Activated T-helper 1 cell treated with anti-CD3 and anti-CD28 coated beads, Interleukin-12 subunit alpha, Interleukin-12 subunit beta, Interleukin-2, Interleukin-4 antibody, amounts not matched to agents 30 ng/mL and 10 ng/mL and 1 ng/mL, durations not matched to agents 14 hours and 24 hours and 36 hours (primary cell): ENCODE measurements at places on chromosomes 5 and 9. TPM values are rescaled to one million over a fixed set of nuclear protein-coding genes. Genes with fewer than 3 reads are reported as not detected.
A peak's percentile ranks its signal among the peaks of the same experiment; 100 is the strongest.

DNA sequence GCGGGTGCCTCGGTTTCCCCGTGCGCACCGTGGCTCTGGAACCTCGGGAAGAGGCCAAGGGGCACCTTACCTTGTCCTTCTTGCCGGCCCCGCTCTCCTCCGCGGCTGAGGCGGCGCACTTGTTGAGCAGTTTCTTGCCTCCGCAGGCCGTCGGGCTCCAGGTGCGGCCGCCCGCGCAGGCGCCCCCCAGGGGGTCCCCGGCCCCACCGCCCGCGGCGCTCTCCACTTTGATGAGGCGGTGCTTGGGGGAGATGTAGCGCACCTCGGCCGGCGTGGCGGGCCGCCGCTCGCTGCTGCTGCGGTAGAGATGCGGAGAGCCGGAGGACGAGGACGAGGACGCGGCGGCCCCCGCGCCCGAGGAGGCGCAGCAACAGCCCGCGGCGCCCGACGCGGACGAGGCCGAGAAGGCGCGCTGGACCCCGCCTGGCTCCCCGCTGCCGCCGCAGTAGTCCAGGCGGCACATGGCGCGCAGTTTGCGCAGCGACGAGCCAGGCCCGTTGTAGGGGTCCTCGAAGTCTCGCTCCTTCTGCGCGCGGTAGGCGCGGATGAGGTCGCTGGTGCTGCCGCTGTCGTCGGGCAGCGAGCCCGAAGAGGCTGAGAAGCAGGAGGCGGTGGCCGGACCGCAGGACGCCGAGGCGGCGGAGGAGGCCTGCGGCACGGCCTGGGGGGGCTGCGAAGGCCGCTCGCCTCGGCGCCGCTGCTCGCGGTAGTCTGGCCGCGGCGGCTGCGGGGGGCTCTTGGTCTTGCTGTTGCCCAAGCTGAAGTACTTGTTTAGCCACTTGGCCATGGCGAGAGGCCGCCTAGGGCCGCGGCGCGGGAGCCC, 957 bp downstream of the SHB start:
- peaks cover 23% of the 10 kb centered on the region for H3K4me1 ChIP-seq
- peak overlapping the region; percentile 53 for H3K4me3 ChIP-seq
- peaks cover 36% of the 10 kb centered on the region for H3K27me3 ChIP-seq
- no peak for DNase-seq
- no peak overlapping the region for H3K27ac ChIP-seq
- H3K36me3 ChIP-seq: peaks cover 2% of the 10 kb centered on the region

DNA sequence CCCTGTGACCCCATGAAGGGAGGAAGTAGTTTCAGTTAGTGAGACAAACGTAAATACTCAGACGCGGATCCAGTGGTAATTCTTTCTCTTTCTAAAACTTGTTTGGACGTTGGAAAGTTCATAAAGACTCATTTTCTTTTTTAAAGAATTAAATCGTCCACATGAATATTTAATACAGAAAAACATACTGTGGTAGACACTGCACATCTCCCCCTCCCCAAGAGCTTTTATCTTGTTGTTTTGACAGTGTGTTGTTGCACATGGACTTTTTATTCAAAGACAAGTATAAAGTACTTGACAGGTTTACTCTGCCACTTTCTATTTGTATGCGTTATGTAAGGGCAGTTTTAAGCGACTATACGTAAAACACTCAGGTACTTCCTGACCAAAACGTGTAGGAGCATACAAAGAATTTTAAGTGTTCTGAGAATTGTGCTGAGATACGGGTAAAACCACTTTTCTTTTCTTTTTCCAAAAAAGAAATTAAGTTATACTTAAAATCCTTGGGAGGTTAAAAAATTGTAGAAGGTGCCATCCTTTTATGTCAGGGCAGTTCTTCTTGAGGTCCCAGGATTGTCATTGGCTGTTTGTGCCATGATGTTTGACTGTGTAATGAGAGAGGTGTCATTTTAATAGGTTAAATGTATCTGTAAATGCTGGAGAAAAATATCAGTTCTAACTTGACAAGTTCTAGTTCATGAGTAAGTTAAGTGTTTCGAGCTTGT, 1.3 kb downstream of the NIPBL start:
- DNase-seq: no peak
- H3K27ac ChIP-seq: peak overlapping the region; percentile 97
- H3K27me3 ChIP-seq: peaks cover 2% of the 10 kb centered on the region
- peaks cover 63% of the 10 kb centered on the region for H3K4me1 ChIP-seq
- peaks cover 1% of the 10 kb centered on the region for H3K36me3 ChIP-seq

GRCh38 chr9:120344230-120344629, 235.7 kb downstream of the CDK5RAP2 start:
- no peaks in the 10 kb centered on the region for H3K36me3 ChIP-seq
- H3K4me3 ChIP-seq: no peak overlapping the region
- H3K27ac ChIP-seq: no peak overlapping the region
- H3K4me1 ChIP-seq: no peaks in the 10 kb centered on the region
- DNase-seq: no peak
- peaks cover 6% of the 10 kb centered on the region for H3K27me3 ChIP-seq

GRCh38 chr9:93697352-93698139, 121.2 kb downstream of the PHF2 start:
- no peaks in the 10 kb centered on the region for H3K4me1 ChIP-seq
- H3K27ac ChIP-seq: no peak overlapping the region
- no peaks in the 10 kb centered on the region for H3K36me3 ChIP-seq
- DNase-seq: no peak

DNA sequence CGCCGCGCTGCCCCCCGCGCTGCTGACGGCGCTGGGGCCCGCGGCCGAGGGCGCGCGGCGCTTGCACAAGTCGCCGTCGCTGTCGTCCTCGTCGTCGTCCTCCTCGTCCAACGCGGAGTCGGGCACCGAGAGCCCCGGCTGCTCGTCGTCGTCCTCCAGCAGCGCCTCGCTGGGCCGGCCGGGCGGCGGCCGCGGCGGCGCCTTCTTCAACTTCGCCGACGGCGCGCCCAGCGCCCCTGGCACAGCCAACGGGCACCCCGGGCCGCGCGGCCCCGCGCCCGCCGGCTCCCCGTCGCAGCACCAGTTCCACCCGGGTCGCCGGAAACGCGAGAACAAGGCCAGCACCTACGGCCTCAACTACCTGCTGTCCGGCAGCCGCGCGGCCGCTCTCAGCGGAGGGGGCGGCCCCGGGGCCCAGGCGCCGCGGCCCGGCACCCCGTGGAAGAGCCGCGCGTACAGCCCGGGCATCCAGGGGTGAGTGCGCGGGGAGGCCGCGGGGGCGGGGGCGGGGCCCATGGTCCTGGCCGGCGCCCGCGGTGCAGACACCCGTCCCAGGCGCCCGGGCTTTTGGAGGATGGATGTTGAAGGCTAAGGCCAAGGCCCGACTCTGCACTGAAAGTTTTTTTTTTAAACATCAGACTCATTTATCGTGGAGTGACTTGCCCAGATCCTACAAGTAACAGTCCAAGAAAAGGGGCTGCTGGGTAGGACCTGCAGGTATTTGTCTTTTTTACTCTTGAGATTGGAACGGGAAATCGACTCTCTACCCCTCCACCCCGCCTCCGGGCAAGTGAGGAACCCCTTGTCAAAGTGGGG, 1.2 kb downstream of the TENT4A start:
- H3K27me3 ChIP-seq: no peaks in the 10 kb centered on the region
- peak overlapping the region; percentile 86 for H3K27ac ChIP-seq
- peaks cover 58% of the 10 kb centered on the region for H3K4me1 ChIP-seq
- H3K36me3 ChIP-seq: peaks cover 17% of the 10 kb centered on the region
- peak overlapping the region; percentile 91 for H3K4me3 ChIP-seq
- DNase-seq: no peak

GRCh38 chr9:76221423-76221822, 172.8 kb downstream of the RFK start:
- H3K4me3 ChIP-seq: no peak overlapping the region
- no peaks in the 10 kb centered on the region for H3K4me1 ChIP-seq
- H3K27ac ChIP-seq: no peak overlapping the region
- H3K36me3 ChIP-seq: no peaks in the 10 kb centered on the region
- no peak for DNase-seq
- peaks cover 2% of the 10 kb centered on the region for H3K27me3 ChIP-seq

- DNase-seq: no peak
- peaks cover 14% of the 10 kb centered on the region for H3K4me1 ChIP-seq
- H3K4me3 ChIP-seq: no peak overlapping the region
Measured at GRCh38 chr9:83477120-83477519, 61.1 kb downstream of the FRMD3 start.

DNA sequence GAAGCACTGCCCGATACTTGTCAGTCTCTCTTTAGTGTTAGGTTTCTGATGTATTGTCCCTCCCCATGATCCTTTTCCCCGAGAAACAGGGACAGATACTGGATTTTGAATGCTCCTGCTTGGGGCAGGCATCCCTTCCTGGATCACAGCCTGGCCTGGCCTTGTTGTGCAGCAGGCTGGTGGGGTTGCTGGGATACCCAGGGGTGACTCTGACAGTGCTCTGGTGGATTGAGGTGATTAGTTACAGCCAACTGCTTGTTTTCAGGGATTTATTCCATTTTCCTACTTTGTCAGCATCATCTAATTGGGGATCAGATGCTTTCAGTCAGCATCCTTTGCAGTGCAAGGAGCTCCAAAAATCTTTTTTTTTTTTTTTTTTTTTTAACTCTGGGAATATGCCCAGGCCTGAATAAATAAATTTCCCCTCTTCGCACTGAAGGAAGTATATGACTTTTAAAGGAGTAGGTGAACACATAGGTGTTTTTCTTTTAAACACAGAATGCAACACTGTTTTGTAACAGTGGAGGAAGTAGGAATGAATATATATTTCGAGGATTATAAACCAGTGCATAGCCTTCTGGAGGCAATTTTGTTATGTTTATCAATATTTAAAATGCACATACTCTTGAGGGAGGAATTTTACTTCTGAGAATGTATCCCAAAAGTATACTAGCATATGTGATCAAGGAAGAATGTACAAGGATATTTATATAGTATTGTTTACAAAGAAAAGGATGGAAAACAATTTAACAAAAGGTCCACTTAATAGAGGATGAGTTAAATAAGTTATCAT, 127.3 kb upstream of the ELL2 start:
- H3K27ac ChIP-seq: no peak overlapping the region
- H3K4me1 ChIP-seq: peaks cover 11% of the 10 kb centered on the region
- no peak for DNase-seq
- H3K36me3 ChIP-seq: no peaks in the 10 kb centered on the region

DNA sequence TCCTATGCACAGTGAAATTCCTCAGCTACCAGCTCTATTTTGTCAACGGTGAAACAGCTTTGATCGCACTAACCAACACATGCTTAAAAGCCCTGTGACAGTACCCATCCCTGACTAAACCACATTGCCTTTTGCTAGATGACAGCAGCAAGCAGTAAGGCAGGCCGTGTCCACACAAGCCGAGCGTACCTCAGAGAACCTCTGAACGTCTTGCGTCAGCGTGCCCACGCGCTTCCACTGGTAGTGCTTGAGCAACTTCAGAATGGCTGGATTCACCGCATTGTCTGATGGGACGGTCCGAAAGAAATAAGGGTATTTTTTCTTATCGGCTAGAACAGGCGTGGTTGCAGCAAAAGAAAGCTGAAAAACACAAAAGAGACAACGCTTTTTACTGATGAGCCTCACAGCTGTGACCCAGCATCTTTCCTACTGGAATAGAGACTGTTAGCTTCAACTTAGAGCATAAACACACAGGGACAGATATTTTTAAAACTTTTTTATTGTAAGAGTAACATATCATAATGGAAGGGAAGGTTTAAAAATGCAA, 167.0 kb downstream of the GABBR2 start:
- H3K27me3 ChIP-seq: peaks cover 10% of the 10 kb centered on the region
- no peaks in the 10 kb centered on the region for H3K4me1 ChIP-seq
- H3K4me3 ChIP-seq: no peak overlapping the region
- DNase-seq: no peak

GRCh38 chr5:43138512-43138893, 17.8 kb downstream of the ZNF131 start:
- H3K36me3 ChIP-seq: peaks cover 32% of the 10 kb centered on the region
- no peak for DNase-seq
- no peak overlapping the region for H3K4me3 ChIP-seq
- H3K4me1 ChIP-seq: peaks cover 24% of the 10 kb centered on the region
- no peak overlapping the region for H3K27ac ChIP-seq

- no peak overlapping the region for H3K4me3 ChIP-seq
- no peak overlapping the region for H3K27ac ChIP-seq
- no peaks in the 10 kb centered on the region for H3K27me3 ChIP-seq
Measured at GRCh38 chr5:14741801-14742440, 77.4 kb downstream of the OTULIN start.

- peaks cover 3% of the 10 kb centered on the region for H3K36me3 ChIP-seq
- DNase-seq: no peak
- H3K27me3 ChIP-seq: peaks cover 18% of the 10 kb centered on the region
- peak overlapping the region; percentile 34 for H3K27ac ChIP-seq
- H3K4me1 ChIP-seq: peaks cover 29% of the 10 kb centered on the region
Measured at GRCh38 chr5:132258102-132259068, 889 bp downstream of the PDLIM4 start.

DNA sequence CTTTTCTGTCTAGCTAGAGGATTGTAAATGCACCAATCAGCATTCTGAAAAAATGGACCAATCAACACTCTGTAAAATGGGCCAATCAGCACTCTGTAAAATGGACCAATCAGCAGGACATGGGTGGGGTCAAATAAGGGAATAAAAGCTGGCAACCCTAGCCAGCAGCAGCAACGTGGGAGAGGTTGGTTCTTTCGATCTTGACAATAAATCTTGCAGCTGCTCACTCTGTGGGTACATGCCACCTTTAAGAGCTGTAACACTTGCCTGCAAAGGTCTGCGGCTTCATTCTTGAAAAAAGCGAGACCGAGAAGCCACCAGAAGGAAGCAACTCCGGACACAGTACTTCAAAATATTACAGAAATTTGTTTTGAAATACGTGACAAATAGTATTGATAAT, 424.6 kb upstream of the CDH9 start:
- no peaks in the 10 kb centered on the region for H3K27me3 ChIP-seq
- no peaks in the 10 kb centered on the region for H3K4me1 ChIP-seq
- no peaks in the 10 kb centered on the region for H3K36me3 ChIP-seq
- no peak overlapping the region for H3K27ac ChIP-seq

DNA sequence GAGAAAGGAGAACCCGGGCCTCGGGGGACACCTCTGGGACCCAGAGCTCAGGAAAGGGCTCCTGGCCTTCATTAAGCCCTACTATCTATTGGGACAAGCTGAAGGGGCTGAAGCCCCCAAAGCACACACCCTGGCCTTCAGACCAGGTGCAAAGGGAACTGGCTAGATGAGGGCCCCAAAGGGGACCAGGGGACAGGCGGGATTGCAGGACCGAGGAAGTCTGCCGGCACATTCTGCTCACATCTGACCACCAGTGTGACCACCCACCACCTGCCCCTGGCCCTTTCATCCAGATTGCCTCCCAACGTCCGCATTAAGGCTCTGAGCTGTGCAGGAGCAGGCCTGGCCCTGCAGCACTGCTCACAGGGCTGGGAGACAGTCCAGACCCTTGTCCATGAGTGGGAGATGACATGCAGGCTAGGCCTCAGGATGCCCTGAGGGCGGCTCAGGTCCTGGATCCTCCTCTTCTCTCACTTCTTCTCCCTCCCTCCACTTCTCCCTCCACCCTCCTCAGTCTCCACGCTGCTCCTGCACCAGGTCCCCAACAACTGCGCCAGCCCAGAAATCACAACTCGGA, 19.2 kb downstream of the PSD2 start:
- DNase-seq: no peak
- peaks cover 10% of the 10 kb centered on the region for H3K27me3 ChIP-seq
- no peaks in the 10 kb centered on the region for H3K36me3 ChIP-seq
- H3K4me1 ChIP-seq: no peaks in the 10 kb centered on the region

The NPR3 gene
- not detected in 2 replicates for total RNA-seq

The SLC6A19 gene
- total RNA-seq: not detected in 2 replicates

The OR2V2 gene
- total RNA-seq: not detected in 2 replicates

The ADGRD2 gene
- not detected in 2 replicates for total RNA-seq

The BASP1 gene
- 1.0 and 1.5 TPM in 2 replicates for total RNA-seq

The GABRA6 gene
- not detected in 2 replicates for total RNA-seq
